ENCODE measurements at places on chromosomes 2 and 18.

- DNase-seq: no peak
Observed at GRCh38 chr2:214549946-214550345, 139.1 kb downstream of the VWC2L start.

- no peak for DNase-seq
Observed at GRCh38 chr2:101751276-101751815, 53.8 kb downstream of the MAP4K4 start.

DNA sequence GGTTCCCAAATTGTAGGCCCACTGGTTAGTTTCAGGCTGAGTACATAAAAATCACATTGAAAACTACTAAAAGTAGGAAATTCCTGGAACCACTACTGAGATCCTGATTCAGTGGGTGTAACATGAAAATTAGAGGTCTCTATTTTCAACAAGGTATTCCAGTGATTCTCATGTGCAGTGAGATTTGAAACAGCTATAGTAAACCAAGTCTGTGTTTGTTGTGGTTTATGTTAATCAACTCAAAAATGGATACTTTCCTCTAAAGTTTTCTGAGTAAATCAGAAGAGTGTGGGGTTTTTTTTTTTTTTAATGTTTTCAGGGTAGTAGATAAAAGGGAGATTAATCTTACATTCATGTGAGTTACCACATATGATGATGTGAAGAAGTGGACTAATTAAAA lies 42.4 kb upstream of the LIMS1 start:
- DNase-seq: no peak

- no peak for DNase-seq
Observed at GRCh38 chr2:68157002-68157401, 686 bp upstream of the PNO1 start.

DNA sequence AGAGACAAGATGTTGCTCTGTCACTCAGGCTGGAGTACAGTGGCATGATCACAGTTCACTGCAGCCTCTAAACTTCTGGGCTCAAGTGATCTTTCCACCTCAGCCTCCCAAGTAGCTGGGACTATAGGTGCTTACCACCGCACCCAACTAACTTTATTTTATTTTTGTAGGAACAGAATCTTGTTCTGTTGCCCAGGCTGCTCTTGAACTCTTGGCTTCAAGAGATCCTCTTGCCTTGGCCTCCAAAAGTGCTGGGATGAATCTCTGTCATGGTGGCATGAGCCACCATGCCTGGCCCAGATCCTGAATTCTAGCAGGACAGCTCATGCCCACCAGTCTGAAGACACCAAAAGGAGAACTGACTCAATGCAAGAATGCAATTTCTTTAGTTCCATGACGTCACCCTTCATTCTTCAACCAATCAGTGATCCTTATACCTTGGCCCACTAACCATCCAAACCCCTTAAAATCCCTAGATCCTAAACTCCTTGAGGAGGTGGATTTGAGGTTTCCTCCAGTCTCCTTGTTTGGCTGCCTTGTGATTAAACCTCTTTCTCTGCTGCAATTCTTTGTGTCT lies 25.6 kb upstream of the CXXC1 start:
- DNase-seq: no peak

DNA sequence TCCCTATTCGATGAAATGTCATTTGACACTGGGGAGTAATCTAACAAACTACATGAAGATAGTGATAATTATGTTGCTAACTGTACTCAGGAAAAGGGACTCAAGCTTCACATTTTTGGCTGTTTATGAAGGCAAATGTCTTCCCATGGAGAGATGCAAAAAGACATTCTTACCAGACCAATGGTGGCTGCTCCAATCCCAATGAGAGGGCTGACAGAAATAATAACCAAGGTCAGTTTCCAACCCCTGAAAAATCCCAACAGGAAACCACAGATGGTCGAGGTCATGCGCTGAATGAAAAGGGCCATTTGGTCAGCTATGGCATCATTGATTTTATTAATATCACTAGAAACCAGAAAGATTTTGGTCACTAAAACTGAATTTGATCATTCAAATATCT lies 37.6 kb downstream of the ABCB11 start:
- DNase-seq: no peak

- no peak for DNase-seq
Observed at GRCh38 chr2:226467221-226467620, 332.4 kb downstream of the IRS1 start.

DNA sequence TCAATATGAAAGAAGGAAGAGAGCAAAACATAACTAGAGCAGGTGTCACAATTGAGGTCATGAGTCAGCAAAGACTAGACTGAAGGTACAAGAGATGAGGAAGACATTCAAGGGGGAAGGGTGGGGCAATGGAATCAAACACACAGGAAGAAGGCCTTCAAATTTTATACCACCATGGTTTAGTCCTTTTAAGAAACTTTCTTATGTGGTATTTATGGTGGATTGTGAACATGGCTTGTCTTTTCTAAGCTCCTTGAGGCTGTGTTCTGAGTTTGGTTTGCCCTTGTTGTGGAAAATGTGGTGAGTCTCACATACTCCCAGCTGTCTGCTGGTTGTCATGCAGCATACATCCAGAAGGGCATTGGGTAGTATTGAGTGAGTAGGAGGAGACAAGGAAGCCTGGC lies 62.1 kb downstream of the NABP1 start:
- peak; percentile 32 for DNase-seq

- no peak for DNase-seq
Observed at GRCh38 chr2:19879120-19879519, 22.7 kb downstream of the TTC32 start.

DNA sequence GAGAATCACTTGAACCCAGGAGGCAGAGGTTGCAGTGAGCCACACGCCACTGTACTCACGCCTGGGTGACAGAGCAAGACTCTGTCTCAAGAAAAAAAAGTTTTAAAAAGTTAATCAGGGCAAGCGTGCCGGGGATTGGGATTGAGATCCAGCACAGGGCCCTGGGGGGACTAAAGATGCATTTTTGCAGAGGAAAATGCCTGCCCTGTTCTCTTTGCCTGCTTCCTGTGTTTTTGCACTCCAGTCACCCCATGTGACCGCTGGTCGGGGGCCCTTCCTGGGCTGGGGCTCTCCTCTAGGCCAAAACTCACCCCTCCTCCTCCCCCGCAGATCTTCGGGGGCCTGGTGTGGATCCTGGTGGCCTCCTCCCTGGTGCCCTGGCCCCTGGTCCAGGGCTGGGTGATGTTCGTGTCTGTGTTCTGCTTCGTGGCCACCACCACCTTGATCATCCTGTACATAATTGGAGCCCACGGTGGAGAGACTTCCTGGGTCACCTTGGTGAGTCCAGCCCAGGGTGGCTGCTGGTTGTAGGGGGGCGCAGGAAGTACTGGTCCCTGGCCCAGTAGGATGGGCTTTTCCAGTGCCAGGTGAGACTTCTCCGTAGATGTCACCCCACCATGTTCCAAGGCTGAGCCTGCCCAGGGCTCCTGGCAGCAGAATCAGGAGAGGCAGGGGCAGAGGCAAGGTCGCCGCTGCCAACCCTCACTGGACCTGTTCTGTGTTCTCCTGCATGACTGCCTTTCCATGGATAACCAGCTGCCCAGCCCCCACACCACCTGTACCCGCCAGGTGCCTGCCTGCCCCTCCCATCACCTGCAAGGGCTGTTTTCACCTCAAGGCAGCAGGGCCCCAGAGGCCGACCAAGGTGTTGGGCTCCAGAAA lies 22.4 kb downstream of the MAL start:
- no peak for DNase-seq

DNA sequence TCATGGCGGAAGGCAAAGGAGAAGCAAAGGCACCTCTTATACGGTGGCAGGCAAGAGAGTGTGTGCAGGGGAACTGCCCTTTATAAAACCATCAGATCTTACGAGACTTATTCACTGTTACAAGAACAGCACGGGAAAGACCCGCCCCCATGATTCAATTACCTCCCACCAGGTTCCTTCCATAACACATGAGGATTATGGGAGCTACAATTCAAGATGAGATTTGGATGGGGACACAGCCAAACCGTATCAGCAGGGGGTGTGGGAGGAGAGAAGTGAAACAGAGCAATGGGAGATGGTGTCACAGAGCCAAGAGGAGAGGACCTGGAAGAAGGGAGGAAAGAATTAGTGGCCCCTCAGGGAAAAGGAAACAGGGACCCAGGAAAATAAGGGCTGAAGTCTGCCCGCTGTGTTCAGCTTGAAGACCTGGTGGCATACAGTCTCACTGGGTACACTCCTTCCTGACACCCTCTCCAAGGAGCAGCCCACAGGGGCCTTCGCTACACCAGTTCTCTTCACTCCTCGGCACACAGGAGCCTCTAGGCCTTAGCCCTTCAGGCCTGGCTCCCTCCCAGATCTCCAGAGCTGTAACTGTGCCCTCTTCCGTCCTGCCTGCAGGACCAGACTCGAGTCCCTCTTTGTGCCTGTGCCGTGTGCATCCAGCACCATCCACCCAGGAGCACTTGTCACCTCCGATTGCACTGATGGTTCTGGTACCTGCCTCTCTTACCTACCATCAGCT lies 262.1 kb downstream of the EIPR1 start:
- DNase-seq: no peak

DNA sequence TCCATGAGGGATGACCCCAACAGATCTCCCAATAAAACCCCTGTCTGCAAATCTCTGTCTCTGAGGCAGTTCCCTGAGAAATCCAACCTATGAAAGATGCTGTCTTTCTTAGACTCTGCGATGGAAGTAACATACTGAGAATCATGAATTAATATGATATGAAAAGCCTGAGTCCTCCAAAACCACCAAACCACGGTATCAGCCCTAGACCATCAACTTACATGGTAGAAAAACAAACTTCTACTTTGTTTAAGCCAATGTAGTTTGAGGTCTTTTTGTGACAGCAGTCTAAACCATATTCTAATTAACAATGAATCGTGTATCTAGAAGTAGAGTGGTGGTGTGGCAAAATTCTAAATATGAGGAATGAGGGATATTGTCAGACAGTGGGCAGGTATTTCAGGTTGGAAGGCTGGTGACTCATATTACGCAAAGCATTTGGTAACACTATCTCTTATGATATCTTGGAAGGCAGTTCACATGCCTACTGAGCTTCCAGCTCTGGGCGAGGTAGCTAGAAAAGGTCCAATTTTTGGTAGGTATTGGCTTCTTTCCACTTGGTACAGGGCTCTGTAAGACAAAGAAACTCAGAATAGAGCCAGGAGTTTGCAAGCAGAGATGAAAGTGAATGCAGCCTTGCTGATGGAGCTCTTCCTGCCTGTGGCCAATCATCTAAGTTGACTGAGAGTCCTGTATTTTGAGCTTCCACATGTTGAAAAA lies 215.8 kb downstream of the ZFP36L2 start:
- peak; percentile 70 for DNase-seq

- DNase-seq: peak; percentile 34
Observed at GRCh38 chr2:51710222-51710621, 678.3 kb upstream of the NRXN1 start.

- no peak for DNase-seq
Observed at GRCh38 chr2:8840475-8841091, 3.2 kb upstream of the KIDINS220 start.

DNA sequence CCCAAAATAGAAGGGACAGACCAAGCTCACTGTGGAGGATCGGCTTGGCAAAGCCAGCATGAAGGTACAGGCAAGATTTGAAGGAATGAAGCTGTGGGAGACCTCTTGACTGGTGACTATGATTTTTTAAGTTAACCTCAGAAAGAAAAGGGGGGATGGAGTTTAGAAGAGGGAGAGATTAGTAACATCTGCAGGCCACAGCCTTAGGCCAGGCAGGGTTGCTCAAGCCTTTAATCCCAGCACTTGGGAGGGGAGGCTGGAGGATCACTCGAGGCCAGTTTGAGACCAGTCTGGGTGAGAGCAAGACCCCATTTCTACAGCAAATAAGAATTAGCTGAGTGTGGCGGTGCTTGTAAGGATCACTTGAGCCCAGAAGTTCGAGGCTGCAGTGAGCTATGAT lies 46.6 kb downstream of the ZNF532 start:
- no peak for DNase-seq

GRCh38 chr18:6621437-6621836 lies 108.1 kb upstream of the ARHGAP28 start:
- DNase-seq: no peak

GRCh38 chr2:240183006-240183874 lies 42.8 kb upstream of the OTOS start:
- no peak for DNase-seq

DNA sequence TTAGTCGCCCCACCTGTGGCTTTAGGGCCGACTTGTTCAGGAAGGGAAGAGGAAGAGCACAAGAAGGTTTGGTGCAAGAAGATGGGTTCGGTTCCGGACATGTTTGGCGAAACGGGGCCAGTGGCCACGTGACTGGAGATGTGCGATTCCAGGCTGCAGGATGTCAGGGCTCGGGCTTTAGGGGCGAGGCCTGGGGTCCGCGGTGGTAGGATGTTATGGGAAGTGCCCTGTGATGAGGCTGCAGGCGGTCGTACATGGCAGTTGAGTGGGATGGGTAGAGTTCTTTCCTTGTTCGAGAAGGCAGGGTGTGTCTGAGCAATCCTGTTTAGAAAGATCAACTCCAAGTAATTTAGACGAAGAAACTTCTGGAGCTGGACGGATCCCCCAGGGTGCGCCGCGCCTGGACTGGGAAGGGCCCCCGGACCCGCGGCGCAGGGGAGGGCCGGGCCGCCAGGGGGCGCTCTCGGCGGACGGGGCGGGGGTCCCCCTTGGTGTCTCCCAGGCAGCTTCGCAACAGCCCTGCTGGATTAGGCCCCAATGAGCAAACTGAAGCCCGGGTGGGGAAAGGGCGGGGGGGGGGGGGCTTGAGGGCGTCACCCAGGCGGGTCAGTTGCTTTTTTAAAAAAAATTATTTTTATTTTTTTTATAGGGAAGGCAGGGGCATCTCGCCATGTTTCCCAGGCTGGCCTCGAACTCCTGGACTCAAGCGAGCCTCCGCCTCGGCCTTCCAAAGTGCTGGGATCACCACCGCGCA lies 17.2 kb upstream of the SDC1 start:
- DNase-seq: peak; percentile 46

DNA sequence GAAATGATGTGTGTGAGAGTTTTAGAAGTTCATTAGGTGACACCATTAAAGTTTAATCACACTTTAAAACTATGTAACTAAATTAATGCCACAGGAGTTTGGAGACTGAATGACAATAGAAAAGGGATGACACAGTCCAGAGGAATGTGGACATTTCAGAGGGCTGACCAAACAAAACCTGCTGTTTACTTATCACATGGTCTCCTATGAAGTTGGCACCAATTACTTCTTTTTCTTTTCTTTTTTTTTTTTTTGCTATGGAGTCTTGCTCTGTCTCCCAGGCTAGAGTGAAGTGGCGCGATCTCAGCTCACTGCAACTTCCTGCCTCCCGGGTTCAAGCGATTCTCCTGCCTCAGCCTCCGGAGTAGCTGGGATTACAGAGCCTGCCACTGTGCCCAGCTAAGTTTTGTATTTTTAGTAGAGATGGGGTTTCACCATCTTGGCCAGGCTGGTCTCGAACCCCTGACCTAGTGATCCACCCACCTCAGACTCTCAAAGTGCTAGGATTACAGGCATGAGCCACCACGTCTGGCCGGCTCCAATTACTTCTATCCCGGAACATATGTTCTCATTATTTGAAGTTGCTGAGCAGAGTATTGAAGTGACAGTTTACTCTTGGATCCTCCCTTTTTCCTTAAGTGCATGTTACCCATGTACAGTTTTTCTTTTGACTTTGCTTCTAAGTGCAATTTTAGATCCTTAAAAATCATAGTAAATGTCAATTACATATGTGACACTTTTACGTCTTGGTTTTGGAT lies 4.3 kb downstream of the AGPS start:
- no peak for DNase-seq

Data from hematopoietic multipotent progenitor cell treated with erythropoietin and hydrocortisone succinate and interleukin-3 and kit ligand, for 4 days (in vitro differentiated cells).